ENCODE measurements at places on chromosomes 11 and 22.

DNA sequence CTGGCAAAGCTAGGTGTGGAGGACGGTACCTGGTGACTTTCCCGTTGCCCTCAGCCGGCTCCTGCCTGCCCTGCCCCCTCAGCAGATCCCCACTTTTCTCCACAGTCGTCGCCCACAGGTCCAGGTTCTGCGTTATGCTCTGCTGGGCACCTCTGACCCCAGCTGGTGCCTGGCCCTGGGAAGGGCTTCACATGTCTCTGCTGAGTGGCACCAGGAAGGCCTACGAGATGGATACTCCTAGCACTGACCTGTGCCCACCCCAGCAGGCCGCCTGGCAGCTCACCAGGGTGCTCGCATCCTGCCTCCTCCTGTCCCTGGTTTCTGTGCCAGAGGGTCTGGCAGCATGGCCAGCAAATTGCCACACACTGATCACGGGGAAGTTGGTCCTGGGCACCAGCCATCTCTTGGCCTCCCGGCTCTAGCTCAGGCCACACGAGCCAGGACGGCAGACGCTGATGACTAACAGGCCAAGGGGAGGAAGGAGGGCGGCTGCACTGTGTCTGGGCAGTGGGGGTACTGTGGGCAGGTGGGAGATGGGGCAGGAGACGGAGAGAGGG lies 13.8 kb downstream of the CARS1 start:
- no peak for DNase-seq

- DNase-seq: peak; percentile 48
Measured at GRCh38 chr11:73565804-73566203, 32.1 kb downstream of the FAM168A start.

GRCh38 chr22:38272373-38273134 lies at the start of gene TMEM184B:
Gene TMEM184B (minus strand): TSS chr22:38273010. CDS start chr22:38247961, 25,049 bp downstream.
- peak; percentile 45 for DNase-seq

GRCh38 chr22:35892192-35892591 lies 136.4 kb downstream of the RBFOX2 start:
- no peak for DNase-seq

- DNase-seq: no peak
Measured at GRCh38 chr11:95375886-95376285, 144.9 kb upstream of the SESN3 start.

DNA sequence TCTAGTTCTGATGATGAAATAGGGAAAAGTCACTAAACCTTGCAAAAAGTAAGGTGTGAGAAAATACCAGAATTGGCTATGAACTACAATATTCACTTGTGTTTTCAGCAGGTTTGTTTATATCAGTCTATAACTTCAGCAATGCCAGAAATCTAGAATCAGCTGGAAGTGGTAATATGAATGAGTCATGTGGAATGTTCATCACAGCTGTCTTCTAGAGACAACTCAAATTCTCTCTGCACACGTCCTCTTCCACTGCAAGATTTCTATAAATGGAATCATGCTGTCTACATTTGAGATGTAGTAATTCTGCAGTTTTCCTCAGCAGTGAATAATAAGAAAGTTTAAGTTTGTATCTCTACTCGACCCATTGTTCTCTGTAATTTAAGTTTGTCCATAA lies 89.9 kb downstream of the OR4A15 start:
- DNase-seq: no peak

GRCh38 chr11:20912065-20912821 lies 242.9 kb downstream of the NELL1 start:
- no peak for DNase-seq

DNA sequence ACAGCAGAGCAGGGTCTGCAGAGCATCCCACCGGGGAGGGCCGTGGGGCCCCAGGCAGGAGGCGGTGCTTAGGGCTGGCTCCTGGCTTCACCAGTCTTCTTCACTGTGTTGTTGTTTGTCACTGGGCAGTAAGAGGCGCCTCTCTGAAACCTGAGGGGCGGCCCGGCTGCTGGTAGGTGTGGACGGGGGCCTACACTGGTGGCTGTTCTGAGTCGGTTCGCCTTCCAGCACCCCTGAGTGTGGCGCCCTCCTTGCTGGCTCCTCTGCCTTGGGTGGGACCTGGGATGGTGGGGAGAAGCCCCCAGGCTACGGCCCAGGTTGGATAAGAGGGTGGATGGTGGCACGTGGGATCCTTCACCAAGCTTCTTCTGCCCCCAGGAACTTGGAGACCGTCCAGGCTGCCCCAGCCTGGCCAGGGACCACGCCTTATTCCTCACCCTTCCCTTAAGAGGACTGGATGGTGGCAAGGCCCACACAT lies 10.4 kb upstream of the GRAMD4 start:
- DNase-seq: no peak

GRCh38 chr22:45504373-45505341 lies 2.0 kb downstream of the FBLN1 start:
- DNase-seq: no peak

DNA sequence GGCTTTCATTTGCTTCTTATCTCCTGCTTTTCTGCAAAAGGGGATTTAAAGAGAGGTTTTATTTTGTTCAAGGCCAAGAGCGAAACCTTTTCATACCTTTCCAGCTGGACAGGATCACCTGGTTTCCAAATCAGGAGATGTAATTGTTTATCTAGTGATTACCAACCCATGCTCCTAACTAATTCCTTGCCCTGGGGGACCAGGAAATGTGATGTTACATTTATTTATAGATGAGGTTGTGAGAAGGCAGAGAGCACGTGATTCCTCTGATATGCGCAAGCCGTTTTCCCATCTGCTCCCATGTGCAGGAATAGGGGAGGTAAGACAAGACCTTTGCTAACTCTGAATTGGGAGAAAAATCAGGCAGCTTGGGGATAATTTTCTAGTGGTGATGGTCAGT lies 507.2 kb upstream of the LARGE1 start:
- DNase-seq: no peak

DNA sequence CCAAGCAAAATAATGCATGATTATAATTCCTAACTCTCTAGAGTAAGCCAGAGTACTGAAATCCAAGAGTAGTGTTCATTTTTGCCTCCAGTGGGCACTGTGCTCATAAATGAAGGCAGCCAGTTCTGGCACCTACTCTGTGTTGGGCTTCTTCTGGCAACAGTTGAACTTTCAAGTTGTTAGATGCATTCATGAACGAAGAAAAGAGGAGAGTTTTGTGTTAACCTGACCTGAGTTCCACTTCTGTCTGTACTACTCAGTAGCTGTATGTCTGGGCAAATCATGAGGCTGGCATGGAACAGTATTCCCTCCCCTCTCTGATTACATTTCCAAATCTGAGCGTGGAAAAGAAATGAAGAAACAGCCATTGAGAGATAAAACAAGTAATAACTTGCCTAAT lies 20.3 kb upstream of the TENM4 start:
- peak; percentile 3 for DNase-seq

DNA sequence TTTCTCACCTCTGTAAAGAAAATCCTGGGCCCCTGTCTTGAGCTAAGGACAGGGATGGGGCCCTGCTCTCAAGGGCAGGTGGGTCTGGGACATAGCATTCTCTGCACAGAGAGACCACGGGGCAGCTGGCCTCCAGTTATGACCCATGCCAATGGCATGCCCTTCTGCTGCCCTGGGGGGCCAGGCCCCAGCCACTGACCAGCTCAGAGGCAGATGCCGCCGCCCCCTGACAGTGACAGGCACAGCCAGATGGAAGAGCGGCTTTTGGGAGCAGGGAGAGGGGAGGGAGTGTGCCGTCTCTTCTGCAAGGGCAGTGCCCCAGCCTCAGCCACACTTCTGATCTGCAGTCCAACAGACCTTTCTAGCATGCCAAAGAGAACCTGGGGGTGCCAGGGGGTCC lies 114.8 kb upstream of the NAV2 start:
- DNase-seq: no peak

DNA sequence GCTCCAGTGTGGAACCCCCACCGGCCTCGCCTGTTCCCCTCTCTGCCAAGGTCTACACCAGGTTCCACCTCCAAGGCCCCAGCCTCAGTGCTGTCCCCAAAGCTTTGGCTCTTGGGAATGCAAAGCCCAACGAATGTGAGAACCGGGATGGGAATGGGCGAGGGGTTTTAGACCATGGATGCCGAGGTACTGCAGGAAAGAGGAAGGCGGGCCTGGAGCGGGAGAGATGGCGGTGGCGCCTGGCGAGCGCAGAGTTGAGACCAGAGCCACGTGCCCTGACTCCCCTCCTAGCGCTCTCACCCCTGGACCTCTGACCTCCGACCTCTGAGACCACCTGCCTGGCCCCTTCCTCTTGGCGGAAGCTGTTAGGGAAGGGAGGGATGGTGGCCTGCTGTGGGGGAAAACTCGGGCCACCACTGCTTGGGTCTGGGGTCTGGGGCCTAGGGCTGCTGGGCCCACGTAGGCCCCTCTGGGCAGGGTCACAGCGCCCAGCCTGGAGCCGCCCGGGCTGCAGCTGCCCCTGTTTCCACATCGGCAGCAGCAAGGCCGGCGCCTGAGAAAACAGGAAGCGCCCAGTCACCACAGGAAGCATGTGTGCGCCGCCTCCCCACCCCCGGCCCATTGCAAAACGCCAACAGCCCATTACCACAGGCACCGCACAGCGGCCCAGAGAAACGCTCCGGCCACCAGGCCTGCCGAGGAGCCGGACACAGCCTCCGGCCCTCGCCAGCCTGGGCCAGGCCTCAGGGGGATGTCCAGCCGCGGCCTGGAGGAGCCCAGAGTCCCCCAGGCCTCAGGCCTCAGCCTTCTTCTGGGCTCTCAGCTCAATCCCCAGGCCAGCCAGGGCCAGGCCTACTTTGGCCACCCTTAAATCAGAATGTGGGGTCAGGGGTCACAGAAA lies 13.8 kb upstream of the SLC39A13 start:
- DNase-seq: no peak

DNA sequence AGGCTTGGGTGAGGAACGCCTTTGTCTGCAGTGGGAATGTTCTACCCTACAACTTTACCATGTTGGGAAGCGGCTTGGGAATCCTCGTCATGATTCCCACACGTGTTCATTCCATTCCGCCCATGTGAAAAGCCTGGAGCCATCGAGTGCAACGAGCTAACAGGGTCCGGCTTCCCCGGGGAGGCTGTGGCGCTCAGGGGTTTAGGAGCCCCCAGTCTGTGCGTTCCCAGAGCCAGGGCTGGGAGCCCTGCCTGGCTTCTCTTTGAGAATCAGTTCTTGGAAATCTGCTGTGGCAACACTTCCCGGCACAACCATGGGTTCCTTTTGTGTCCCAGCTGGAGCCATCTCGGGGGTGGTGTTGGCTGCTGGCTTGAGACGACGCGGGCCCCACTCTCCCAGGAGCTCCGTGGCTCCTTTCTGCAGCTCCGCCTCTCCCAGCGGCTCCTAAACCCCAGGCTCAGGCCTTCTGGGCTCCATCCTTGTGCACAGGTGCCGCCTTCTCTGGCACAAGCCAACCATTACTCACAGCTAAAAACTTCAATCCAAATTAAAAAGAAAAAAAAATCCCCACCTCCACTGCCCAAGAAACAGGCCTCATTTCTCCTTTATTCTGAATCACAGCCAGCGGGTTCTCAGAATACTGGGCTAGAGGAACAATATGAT lies 18.7 kb upstream of the PPFIA1 start:
- no peak for DNase-seq

DNA sequence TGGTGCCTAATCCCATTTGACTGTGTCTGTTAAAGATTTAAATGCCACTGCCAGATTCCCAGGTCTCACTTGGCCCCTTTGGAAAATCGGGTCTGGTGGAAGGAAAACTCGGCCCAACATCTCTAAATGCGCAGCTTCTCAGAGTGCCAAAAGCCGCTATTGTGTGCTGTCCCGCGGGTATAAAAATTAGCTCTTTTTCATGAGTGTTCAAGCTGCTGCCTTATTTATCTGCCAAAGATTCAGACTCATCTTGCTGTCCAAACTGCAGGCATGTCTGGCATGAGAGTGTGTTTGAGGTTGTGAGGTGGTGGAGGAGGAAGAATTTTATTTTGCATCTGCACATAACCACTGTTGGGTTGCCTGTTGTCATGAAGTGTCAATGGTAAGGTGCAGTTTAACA lies 91.4 kb downstream of the NELL1 start:
- no peak for DNase-seq

GRCh38 chr22:28250036-28250695 lies 331.1 kb upstream of the PITPNB start:
- no peak for DNase-seq

DNA sequence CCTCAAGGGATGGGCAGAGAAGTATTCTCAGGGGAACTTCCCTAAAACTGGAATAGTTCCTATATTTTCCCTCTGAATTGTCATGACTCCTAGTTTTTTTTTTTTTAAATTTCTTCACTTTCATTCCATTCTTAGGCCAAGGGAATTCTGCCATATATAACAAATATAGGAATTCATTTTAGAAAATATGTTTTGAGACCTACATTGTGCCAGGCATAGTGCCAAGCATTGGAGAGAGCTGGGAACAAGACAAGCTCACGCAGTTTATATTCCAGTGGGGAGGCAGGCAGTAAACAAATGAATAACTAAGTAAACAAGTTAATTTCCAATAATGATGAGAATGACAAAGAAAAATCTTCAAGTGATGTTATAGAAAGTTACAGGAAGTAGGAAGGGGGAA lies 2.6 kb upstream of the NPTXR start:
- DNase-seq: no peak

DNA sequence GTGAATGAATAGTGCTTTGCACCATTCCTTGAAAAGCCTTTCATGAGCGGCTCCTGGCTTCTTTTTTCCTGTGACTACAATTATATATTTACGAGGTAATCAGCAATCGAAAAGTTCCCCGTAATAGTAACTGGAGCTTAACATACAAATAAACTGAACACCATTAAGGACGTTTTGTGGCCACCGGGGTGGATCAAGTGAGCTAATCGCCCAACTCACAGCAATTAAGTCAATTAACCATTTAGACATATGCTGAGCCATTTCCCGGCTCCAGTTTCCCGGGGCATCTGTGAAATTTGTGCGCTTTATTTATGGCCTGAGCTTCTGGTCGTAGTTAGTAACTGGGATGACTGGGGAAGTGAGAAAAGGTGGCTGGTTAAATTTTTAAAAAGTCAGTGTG lies 465.2 kb downstream of the MIAT start:
- no peak for DNase-seq

- no peak for DNase-seq
Measured at GRCh38 chr22:20853236-20853660, 5.4 kb downstream of the PI4KA start.

GRCh38 chr22:25941365-25941960 lies 199.5 kb downstream of the MYO18B start:
- DNase-seq: no peak

DNA sequence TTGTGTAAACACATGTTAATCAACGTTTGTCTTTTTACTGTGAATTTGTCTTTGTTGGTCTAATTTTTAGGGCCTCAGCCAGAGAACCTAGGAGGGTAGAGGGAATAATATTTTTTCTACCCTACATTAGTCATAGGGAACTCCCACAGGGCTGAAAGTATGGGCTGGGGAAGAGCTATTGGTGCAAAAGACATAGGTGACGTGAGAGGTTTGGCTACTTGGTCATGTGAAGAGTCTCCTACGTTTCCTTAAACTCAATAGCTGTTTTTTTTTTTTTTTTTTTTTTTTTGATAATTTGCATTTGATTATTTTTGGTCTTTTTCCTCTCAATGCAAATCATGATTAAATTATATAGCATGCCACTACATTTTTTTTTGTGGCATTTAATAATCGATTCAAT lies 15.9 kb upstream of the MMP7 start:
- DNase-seq: no peak

GRCh38 chr11:484616-485015 lies 22.4 kb downstream of the RNH1 start:
- DNase-seq: no peak
